ENCODE measurements at places on chromosomes 1 and 21. TPM values are rescaled to one million over a fixed set of nuclear protein-coding genes. Genes with fewer than 3 reads are reported as not detected.

DNA sequence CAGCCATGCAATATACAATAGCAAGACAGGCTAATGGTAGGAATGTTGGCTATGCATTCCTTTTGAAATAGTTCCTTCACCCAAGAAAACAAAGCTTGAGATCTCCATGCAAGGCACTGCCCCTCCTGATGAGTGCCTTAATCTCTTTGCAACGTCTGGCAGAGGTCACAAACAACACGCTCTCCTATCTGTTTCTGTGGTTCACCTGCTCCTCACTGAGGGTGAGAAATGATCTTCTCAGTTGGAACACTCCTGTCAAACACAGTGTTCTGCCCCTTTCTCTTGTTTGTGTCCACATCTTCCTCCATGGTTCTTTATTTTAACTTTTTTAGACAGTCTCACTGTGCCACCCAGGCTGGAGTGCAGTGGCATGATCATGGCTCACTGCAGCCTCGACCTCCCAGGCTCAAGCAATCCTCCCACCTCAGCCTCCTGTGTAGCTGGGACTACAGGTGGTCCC is 21.2 kb upstream of the XPR1 start:
- no peak for DNase-seq

- no peak for DNase-seq
These were observed 37.4 kb downstream of the PCAT6 start for GRCh38 chr1:202848191-202848542.

APP gene
- polyA plus RNA-seq, result 664 TPM

DNA sequence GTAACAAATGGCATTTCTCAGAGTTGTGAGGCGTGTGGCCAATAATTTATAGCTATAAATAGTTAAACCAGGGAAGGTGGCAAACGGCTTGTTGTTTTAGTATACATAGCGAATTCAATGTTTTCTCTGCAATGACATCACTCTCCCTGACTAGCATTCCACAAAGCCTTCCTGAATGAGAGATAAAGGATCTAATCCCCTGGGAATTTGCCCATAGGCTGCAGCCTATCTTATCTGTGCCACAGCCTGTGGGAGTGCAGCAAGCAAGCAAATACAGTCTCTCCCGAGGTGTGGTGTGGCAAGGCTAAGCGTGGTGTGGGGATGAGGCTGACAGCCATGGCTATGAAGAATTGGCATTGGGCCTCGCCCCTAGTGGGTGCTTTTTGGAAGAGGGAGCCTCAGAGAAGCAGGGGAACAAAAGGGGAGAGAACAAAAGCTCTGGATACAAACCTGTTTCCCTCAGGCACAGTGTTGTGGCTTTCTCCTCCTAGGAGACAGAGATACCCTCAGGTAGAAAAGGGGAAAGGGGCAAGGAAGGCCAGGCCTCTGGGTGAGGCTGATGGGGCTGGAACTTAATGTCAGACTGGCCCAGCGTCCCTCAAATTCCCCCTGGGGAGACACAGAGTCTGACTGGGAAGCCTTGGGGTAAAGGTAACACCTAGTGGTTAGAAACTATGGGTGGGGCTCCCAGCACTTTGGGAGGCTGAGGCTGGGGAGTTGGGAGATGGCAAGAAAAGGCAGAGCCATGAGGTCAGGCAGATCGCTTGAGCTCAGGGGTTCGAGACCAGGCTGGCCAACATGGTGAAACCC is 8.9 kb downstream of the TAGLN2 start:
- no peak for DNase-seq

GRCh38 chr21:43362915-43363314 is 64.0 kb downstream of the SIK1 start:
- no peak for DNase-seq

RXFP4 gene
- 0.09 TPM for polyA plus RNA-seq

GRCh38 chr1:158998781-158999161 is 10.9 kb upstream of the IFI16 start:
- DNase-seq, result peak; percentile 79

DNA sequence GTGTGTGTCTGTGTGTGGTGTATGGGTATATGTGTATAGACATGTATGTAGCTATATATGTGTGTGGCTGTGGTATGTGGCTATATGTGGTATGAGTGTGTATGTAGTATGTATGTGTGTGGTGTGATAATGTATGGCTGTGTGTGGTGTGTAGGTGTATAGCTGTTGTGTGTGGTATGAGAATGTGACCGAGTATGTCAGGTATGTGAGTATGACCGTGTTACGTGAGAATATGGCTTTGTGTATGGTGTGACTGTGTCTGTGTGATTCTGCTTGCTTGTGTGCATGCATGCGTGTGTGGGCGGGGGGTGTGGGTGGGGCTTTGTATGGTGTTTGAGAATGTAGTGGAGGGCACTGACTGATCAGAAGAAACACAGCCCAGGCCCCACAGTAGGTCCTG is 3.5 kb downstream of the ZNF691 start:
- no peak for DNase-seq

GRCh38 chr1:26538480-26539412 is 9.2 kb downstream of the RPS6KA1 start:
- no peak for DNase-seq

DNA sequence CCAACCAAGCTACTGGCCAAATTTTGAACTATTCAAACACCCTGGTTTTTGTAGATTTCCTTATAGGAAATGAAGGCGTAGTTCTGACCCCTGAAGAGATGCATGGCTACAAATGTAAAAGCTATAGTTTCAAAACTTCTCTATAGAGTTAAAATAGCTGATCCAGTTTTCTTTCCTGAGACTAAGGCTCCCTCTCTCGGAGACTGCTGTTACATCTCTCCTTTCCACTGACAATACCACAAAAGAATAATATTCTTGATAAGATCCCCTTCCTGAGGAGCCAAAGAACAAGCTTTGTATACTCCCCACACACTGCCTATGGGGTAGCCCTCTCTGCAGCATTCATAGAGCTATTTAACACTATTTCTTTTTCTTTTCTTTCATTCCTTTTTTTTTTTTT is 6.7 kb upstream of the CFAP126 start:
- DNase-seq, result no peak

DNA sequence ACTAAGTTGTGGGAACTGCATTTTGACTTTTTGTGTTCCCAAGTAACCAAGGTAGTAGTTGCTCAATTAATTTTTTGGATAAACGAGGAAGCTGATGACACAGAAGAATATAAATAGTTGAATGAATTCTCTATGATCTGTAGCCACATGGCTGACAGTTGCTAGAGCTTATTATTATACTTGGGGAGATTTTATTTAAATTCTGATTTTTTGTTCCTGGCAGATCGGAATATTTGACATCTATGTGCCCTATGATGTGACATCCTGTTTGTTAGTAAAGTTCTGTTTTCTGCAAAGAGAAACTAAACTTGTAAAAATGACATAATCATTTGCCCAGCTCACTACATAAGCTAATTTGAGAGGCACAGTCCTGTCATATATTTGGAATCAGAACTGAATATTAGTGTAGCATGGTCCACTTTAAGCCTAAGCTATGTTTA is 9.7 kb upstream of the LYST start:
- no peak for DNase-seq

- no peak for DNase-seq
These were observed 12.7 kb downstream of the MTFR1L start for GRCh38 chr1:25832336-25833037.

- no peak for DNase-seq
These were observed 30.7 kb downstream of the ALPL start for GRCh38 chr1:21539933-21540332.

- no peak for DNase-seq
These were observed 105.4 kb upstream of the C1orf174 start for GRCh38 chr1:4005431-4005830.

GRCh38 chr1:53365437-53366063 is 37.7 kb upstream of the LRP8 start:
- DNase-seq, result peak; percentile 66

- no peak for DNase-seq
These were observed 192.4 kb downstream of the PTGER3 start for GRCh38 chr1:70855203-70855602.

CHI3L2 gene
- polyA plus RNA-seq, result 0.21 TPM

DNA sequence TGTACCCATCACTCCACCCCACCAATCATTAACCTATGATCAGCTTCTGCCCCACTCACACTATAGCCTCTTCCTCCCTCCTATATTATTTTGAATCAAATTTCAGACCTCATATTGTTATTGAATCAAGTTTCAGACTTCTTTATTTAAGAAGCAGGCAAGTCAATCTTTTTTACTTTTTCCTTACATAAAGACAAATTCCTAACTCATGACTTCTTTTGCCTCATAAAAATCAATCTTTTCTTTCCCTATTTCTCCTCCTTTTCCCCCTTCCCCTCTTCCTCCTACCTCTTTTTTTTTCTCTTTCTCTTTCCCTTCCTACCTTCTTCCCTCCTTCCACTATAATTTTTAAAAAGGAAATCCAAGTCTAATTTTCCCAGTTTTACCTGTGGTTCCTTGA is 4.3 kb upstream of the RWDD3 start:
- no peak for DNase-seq

IFI44 gene
- 41.0 TPM for polyA plus RNA-seq

- DNase-seq, result no peak
These were observed 10.9 kb downstream of the SMAP2 start for GRCh38 chr1:40384413-40384762.

DNA sequence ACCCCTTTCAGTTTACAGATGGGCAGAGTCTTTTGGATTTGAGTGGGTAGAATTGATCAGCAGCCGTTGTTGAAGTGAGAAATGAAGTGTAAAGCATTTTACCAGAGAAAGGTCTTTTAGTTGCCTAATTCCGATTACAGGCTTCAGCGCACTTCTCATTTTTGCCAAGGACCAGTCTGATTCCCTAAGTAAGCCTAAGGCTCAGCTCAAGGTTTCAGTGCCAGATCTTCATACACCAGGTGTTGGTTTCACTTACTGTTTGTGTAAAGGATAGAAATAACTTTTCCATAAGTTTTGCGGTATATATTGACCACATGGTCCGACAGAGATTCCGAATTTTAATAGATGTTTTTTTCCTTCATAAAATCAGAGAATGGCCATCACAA is 83.9 kb upstream of the BMP8A start:
- no peak for DNase-seq

DNA sequence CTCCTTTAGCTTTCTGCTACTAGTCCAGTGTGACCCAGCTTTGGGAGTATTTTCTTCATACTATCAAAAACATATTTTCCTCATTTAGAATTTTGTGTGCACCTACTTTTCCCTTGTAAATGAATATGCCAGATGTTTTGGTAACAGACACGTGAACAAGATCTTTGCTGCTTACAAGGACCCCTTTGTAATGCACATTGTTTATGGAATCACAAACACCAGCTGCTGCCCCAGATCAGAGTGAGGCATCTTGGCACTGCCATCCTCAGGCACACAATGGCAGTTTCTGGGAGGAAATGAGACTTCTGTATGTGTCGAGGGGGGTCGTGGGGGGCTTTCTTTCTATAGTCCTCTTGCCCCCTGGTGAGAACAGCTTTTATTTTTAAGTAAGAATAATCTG is 115.7 kb downstream of the RGL1 start:
- no peak for DNase-seq

DNA sequence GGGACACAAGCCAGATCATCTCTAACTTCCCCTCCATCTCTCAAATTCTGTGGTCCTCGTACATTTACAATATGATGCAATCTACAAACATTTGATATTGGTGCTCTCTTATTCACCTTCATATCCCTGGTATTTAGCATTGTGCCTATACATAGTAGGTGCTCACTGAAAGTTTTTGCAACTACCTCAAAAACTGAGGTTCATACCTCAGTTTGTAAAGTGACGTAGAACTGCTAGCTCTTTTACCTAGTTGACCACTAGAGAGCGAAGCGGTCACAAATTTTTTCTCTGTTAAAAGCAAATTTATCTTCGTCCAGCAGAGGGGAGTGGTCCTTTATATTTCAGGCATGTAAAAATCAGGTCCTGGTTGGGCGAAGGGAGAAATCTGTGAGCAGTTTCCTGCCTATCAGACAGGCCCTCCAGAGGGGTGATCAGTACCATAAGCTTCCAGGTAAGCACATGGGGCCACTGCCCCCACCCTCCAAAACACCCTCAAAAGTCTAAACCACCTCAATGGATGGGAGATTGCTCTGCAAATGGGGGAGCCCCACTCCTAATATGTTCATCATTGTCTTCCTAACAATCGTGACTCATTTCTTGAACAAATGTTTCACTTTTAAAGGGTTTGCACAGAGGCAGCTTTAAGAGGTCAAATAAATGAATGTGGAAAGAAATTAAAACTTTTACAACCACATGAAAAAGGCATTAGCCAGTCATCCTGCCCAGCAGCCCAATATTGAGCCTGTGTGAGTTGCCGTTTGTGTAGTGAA is 10.6 kb upstream of the HLCS start:
- DNase-seq, result peak; percentile 64

- no peak for DNase-seq
These were observed 16.2 kb downstream of the WDR47 start for GRCh38 chr1:109025694-109026093.

GRCh38 chr1:62912028-62912638 is 128.2 kb downstream of the ATG4C start:
- no peak for DNase-seq

DNA sequence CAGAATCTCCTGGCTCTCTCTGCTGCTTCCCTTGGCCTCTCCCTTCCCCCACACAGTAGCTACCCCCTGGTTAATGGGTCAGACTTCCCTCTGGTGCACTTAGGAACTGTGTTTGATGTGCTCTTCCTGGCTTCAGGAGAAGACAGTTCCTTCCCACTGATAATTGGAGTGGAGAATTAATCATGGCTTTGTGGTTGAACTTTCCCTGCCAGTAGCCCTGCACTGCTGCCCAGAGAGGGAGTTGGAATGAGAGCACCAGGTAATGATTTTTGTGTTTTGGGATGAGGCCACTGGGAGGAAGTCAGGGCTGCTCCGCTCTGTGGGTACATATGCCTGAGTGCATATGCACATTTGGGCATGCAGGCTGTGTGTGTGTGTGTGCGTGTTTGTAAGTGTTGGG is 39.7 kb upstream of the PADI2 start:
- no peak for DNase-seq

DNA sequence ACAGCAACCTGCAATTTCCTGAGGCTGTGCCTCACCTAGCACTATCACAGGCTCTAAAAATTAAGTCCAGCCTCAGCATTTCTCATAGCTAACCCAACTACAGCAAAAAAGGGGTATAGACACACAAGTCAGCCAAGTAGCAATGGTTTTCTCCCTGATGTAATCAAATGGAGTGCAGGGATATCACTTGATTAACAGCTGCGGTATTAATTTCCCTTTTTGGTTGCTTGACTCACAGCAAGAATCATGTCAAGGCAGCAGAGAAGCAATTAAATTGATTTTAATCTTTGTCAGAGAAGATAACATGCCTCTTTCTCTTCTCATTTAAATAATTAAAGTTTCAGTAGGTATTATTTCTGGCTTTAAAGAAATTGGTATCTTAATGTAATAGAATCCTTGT is 278.9 kb downstream of the RWDD3 start:
- DNase-seq, result no peak

ARHGAP29 gene
- polyA plus RNA-seq, result 63.2 TPM

- DNase-seq, result no peak
These were observed 86.2 kb downstream of the TTC3 start for GRCh38 chr21:37159053-37159776.
